Calu3 (cell line): ENCODE measurements at places on chromosomes 12 and 14.

- peak; percentile 21 for DNase-seq
These were observed 186.6 kb upstream of the PLEKHG7 start for GRCh38 chr12:92516277-92516600.

GRCh38 chr14:64772397-64772950 is 68.2 kb downstream of the PLEKHG3 start:
- DNase-seq = no peak

GRCh38 chr12:113347892-113348291 is 10.5 kb upstream of the PLBD2 start:
- no peak for DNase-seq

DNA sequence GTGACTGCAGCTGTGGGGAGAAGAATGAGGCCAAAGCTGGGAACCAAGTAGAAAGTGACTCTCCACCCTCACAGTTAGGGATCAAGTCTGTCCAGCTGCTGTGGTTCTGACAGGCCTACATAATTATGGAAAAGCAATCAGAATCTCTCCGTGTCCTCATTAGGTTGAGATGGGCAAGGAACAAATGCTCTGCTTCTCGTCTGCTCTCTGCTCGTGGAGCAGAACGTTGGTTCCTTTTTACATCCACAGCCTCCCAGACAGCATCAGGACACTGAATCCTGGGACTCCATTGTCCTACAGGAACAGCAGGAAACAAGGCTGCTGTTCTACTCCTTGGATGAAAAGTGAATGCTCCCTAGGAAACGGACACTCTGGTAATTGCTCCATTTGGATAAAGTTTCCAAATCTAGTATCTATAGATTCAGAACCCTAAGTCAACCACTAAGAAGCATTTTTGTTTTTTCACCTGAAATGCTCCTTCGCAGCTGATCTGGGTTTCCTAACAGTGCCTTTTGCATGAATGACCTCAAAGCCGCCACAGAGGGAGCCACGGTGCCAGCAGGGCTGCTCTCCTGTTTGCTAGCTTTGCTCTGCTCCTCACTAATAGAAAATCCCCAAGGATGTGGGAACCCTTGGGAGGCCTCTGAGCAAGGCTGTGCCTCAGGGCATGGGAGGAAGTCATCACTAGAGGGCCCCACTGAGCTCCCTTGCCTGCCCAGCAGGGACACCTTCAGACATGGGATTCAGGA is 102.0 kb downstream of the EGLN3 start:
- peak; percentile 85 for DNase-seq

- no peak for DNase-seq
These were observed 5.0 kb downstream of the CACNB3 start for GRCh38 chr12:48823281-48823680.

DNA sequence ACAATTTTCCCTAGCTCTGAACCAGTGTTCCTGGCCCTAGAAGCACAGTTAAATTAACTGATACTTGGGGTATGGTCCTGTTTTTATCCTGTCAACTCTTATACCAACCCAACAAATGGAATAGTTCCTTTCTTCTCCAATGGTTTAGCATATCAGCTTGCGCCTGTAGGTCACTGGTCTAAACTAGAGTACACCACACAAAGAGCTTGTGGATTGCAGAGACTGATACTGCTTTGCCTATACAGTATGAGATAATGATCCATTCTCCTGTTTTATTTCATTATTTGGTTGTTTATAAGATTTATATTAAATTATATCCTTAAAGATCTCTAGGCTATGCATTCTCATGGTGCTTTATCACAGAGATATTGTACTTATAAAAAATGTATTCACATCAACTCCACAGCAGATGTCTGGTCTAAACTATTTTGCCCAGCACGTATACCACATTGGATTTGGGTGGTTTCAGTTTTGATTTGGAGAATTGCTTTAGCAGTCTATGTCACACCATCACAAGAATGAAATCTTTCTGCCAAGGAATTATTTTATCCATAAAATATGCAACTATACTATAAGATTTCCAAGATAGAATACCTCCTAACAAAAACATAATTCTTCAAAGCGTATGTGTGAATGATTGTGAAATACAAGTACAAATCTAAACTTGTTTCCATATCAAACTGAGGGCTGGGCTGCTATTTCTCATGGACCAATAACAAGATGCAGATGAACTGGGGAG is 142.1 kb downstream of the SLC16A7 start:
- DNase-seq = no peak
